ENCODE measurements at places on chromosomes 1 and 21. TPM values are rescaled to one million over a fixed set of nuclear protein-coding genes. Genes with fewer than 3 reads are reported as not detected.

GRCh38 chr1:117362986-117363385, 4.3 kb upstream of the MAN1A2 start:
- DNase-seq = no peak

DNA sequence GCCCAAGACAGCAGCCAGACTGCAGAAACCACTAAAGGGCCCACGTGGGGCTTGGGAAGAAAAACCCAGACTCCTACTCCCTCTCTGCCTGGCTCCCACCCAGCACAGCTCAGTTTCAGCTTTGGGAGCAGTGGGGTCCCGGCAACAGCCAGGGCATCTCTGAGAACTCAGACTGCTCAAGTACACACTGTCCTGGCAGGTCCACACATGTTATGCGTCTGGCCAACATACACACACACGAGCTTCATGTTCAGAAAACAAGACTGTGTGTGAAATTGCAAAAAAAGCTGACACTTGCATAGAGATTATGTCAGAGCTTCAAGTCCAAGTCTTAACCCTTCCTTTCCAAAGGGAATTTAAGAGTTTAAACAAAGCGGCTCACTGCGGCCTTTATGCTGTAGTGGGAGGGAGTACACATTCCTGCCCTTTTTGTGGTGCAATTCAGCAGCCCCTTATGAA, 136.6 kb upstream of the CD34 start:
- DNase-seq = no peak

GRCh38 chr1:96473791-96474434, 247.7 kb upstream of the PTBP2 start:
- DNase-seq = no peak

DNA sequence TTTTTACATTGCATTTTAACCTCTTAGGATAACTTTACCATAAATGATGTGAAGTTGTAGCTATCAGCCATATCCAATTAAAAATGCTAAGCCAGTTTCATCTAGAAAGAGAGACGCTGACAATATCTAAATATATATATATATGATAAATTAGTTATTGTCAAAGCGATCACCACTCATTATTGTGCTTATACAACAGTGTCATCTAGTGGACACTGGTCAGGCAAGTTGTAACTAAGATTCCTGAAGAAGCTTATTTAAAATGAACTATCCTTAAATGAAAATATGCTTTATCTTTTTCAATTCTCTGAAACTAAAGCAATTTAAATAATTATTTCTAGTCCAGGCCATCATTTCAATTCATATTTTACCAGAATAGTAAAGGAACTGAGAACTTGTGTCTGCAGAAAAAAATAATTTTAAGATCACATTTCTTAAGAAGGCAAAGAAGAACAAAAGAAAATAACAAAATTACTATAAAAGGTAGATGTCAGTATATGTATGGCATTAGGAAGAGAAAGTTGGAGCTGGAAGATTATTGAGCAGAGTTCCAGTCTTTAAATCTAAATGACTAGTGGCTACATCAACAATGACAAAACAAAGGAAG, 193.3 kb upstream of the SNX7 start:
- DNase-seq = no peak

- DNase-seq = no peak
These were observed 63.7 kb upstream of the LMO4 start for GRCh38 chr1:87264976-87265375.

DNA sequence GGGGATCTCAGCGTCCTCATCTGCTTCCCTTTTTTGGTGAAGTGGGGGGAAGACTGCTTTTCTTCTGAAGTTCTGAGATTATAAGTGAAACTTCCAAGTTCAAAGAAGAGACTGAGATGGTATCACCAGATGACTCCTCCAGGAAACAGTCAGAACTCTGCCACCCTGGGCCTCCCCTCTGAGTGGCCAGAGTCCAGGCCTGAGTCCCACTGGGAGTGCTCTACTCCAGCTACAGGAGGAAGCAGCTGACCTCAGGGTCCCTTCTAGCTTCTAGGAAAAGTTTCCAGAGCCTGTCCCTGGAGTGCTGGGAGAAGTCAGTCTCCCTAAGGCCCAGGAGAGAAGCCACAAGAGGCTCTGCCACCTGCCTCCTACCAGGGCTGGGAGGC, 104.7 kb downstream of the CASZ1 start:
- no peak for DNase-seq

DNA sequence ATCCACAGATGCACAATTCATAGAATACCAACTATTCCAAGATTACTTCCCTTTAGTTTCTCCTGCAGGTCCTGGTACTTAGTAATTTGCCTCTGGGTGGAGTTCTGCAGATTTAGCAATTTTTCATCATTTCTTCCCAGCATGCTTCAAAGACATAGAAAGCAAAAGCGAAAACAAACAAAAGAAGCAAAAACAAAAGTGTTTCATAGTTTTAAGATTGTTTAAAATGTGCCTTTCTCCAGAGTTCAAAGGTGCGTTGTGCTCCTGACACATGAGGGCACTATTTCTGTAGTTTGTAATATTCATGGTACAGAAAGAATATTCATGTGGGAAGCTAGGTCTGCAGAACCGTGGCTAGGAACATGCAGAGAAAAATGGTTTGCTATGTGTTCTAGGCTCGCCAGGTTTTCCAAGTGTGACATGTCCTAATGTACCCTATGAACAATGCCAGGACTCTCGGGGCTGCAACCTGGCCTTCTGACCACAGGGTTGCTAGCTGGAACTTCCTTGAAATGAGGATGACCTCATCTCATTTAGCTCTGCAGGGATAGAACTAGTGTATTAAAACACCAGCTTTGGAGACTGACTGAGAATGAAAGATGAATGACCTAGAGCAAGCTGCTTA, 30.0 kb upstream of the RCSD1 start:
- no peak for DNase-seq

DNA sequence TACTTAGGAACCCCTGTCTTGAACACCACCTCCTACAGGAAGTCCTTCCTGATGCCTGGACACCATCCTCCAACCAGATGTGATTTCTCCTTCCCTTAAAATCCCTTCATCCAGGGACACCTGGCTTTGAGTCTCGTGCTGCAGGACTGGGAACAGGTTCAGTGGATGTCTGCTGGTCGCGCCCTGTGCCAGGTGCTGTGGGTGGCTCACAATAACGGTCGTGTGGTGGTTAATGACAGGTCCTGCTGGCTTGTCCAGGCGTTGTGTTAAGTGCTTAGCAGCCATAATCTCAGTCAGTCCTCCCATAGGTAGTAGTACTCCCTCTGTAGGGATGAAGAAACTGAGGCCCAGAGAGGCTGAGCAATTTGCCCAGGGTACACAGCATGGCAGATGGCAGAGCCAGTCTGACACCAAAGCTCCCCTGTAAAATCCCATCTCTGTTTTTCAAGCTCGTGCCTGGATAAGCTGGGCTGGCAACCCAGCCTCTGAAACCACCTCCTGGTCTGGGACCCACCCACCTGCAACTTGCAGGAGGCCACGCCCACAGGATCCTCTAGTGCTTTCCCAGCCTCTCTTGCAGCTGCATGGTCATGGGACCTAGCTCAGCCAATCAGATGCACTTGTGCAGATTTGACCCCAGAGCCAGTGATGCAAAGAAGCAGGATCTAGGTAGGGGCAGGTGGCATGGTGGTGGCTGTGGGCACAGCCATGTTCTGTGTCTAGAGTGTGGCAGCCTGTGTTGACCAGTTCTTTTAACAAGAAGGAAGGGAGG, 106.0 kb upstream of the IFFO2 start:
- no peak for DNase-seq

The CELA3B gene
- not detected for total RNA-seq

The OR2M3 gene
- not detected for total RNA-seq

The LCE1D gene
- not detected for total RNA-seq

The OR2T11 gene
- not detected for total RNA-seq

The RPE65 gene
- total RNA-seq = not detected

The LEPR gene
- 1.9 TPM for total RNA-seq

The SLC25A34 gene
- 1.5 TPM for total RNA-seq

The COL11A1 gene
- total RNA-seq = not detected

The TEDDM1 gene
- total RNA-seq = not detected

Measured in T-helper 17 cell (primary cell).